ENCODE measurements at places on chromosomes 7 and 10.

DNA sequence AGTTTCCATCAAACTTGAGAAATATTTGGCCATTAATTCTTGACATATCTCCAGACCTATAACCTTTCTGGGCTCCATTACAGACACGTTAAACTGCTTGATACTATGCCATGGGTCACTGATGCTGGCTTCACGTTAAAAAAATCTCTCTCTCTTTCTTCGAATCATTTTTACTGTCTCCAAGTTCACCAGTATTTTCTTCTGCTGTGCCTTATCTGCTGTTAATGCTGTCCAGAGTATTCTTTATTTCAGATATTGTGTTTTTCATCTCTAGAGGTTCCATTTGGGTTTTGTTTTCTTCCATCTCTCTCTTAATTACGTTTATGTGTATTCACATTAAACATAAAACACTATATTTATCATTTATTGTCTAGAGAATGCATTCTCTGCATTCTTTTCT, 12.8 kb upstream of the PRPF18 start:
- no peak for DNase-seq

- peak; percentile 36 for DNase-seq
These were observed 1.1 kb upstream of the GTF2I start for GRCh38 chr7:74656441-74656836.

DNA sequence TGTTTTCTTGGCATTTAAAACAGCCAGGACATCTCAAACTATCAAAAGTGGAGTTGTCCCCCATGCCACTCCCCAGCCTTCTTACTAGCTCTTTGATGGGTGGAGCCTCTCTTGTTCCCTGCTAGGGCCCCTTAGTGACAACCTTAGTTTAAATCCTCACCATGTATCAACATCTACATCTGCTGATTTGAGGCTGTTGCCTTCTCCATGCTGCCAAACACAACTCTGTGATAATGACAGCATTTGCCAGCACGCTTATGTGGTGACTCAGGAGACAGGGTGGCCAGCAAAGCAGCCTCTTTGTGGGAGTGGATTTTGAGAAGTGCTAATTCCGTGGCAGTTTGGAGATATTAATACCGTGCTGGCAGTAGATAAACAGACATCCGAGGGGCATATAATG, 145.4 kb downstream of the LRRC4 start:
- no peak for DNase-seq

DNA sequence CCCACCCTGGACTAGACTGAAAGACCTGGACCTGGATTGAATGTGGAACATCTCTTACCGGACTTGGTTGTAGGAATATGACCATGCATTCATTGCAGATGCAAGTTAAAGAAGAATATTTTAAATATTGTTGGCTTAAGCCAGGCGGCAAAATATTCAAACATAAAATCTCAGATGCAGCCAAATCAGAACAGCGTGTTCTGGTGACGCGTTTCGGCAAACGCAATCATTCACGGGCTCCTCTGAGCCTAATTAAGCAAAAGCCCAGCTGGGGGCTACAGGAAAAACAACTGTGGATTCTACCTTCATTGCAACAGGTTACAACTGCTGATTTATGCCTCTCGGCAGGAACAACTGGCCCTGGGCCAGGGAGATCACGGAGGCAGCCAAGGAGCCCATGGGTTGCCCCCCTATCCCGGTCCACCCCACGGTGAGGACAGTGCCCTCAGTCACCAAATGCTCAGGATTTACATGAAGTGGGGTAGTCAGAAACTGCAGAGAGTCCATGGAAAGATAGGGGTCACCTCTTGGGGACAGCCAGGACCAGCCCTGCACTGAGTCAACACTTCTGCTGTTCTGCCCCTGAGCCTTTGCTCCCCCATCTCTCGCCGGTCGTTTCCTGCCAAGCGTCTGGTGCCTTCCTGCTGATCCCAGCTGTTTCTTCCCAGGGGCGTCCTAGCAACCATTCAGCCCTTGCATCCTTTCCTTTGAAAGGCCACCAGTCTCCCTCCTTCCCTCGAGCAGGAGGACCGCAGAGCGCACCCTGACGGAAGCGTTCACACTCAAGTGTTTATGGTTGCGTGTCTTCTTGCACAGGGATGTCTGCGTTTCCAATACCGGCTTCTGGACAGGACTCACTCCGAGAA, 64.4 kb upstream of the SFMBT2 start:
- no peak for DNase-seq

DNA sequence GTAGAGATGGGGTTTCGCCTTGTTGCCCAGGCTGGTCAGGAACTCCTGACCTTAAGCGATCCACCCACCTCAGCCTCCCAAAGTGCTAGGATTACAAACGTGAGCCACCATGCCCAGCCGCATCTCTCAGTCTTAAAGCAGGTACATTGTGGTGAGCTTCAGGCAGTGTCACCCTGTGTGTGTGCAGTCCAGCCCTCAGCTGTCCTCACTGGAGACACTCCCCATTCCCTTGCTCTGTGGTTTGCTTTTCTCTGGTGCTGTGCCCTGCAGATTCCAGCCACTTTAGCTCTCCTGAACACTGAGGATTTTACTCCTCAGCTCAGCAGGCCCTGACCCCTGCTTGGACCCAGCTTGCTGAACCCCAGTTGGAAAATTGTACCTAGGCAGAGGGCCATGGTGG, 6.1 kb downstream of the TRRAP start:
- no peak for DNase-seq

GRCh38 chr7:4136036-4136435, 546.1 kb upstream of the FOXK1 start:
- no peak for DNase-seq

GRCh38 chr7:3879355-3880075, 578.5 kb downstream of the SDK1 start:
- no peak for DNase-seq

DNA sequence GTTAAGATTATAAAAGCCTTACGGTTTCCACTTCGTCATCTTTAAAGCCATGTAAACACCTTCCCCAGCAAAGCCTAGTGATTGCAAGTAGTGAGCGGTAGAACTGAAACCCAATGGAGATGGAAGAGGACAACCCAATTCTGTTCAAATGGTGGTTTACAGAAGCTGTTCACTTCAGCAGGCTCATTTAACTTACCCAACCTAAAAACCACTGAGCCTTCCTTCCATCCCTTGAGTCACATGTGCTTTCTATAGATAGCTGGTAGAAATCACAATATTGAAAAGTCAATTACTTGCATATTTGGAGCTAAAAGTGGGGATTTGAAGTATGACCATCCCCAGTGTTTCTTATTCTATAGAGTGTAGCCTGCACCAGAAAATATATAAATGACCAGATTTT, 667.7 kb downstream of the SUGCT start:
- DNase-seq: no peak

DNA sequence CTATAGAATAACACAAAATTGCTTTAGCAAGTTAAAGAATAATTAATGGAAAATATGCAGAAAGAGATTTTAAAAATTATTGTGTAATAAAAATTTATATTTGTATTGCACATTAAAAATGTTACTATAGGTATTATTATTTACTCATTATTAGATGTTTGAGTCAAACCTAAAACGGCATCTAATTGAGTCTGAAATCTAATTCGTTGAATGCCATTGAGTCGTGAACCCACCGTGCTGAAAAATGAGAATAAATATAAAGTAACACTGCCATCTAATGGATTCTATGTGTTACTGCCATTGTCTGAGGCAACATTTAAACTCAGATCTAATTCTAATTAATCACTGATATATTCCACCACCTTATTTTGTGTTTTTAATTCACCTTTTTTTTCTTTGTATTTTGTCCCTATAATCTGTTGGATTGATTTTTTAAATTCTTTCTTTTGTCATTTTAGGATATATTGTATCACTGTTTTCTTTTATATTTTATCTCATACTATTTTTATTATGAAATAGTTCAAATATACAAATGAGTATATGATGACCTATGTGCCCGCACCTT, 62.2 kb downstream of the SAMD9 start:
- no peak for DNase-seq

GRCh38 chr7:128777156-128778123, 1.8 kb upstream of the OPN1SW start:
- DNase-seq: no peak

DNA sequence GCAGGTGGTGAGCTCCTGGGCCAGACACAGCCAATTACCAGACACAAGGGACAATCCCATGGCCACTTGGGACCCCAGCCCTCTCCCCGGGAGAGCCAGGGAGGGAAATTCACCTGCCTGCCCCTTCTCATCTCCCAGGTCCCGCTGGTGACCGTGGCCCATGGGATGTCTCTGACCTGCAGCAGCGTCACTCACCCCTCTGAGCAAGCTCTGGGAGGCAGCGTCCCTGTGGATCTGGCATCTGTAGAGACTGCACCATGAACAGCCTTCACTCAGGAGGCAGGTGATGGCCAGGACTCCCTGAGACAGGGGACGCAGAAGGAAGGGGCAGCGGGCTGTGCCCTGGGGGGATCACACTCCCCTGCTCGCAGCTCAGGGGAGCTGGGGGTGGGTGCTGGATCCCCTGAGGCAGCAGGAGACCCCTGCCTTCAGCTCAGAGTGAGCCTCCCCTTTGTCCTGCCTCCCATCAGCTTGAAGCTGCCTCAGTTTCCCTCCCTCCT, 90.8 kb downstream of the FOXL3 start:
- DNase-seq: no peak

DNA sequence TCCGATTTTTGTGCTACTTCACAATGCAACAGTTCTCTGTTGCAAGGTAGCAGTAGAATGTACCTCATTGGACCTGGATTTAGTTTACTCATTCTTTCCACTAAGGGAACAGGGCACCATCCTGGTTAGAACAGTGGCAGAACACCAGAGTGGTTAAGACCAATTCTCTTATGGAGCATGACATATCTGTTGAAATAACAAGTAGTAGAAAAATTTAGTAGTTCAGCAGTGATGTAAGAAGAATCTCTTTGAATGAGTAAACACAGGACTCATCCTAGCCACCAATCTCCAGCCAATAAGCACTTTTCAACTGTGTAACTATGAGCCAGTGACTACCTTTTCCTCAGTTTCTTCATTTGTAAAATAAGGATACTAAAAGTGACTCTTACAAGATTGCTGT, 2.4 kb downstream of the ANKRD22 start:
- no peak for DNase-seq

- DNase-seq: no peak
These were observed 571.2 kb downstream of the PTPRN2 start for GRCh38 chr7:158016180-158017097.

GRCh38 chr7:87231258-87231657, 11.7 kb upstream of the TMEM243 start:
- DNase-seq: no peak

GRCh38 chr10:5291501-5292195, 73.1 kb upstream of the UCN3 start:
- DNase-seq: no peak

GRCh38 chr10:127908106-127908958, 1.4 kb downstream of the PTPRE start:
- no peak for DNase-seq

DNA sequence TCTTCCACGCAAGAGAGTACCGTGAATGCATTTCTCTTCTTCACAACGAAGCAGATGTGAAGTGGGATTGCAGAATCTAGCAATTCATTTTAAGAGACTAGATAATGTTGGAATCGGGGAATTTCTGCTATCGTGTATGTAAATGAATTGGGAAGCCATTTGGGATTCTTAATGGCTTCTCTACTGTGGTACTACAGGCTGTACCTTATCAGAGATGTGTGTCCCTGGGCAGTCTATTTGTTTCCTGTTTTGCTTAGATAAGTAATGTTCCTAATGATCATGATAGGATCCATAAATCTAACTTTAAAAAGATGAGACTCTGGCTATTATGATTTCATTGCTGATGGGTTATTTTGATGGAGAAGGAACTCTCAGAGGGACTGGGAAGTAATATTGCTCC, 320.6 kb downstream of the REEP3 start:
- no peak for DNase-seq

GRCh38 chr10:62911210-62911963, 95.2 kb upstream of the EGR2 start:
- no peak for DNase-seq

- DNase-seq: no peak
These were observed 152.0 kb upstream of the PCBD1 start for GRCh38 chr10:71040343-71040742.

DNA sequence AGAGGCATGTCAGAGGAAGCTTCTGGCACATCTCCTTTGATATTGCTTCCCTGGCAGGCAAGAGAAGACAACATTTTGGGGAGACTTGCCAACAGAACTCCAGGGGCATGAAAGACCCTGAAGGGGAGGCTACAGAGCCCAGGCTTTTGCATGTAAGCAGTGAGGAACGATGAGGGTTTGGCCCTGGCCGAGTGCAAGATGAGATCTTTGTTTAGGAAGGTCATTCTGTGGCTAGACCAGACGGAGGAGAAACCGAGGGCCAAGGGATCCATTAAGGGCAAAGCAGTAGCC, 3.8 kb downstream of the SVIL start:
- no peak for DNase-seq

DNA sequence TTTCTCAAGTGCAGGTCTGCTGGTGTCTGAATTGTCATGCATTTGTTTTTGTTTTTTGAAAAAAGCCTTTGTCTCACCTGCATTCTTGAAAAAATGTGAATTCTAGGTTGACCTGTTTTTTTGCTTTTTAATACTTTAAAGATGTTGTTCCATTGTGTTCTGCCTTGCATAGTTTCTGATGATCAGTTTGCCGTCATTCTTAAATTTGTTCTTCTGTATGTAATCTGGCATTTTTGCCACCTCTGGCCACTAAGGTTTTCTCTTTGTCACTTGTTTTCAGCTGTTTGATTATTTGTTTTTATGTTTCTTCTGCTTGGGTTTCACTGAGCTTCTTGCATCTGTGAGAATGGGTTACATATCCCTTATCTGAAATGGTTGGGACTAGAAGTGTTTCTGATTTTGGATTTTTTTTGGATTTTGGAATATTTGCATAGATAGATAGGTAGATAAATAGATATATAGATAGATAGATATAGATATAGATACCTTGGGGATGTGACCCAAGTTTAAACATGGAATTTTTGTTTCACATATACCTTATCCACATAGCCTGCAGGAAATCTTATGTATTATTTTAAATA, 16.5 kb downstream of the MGMT start:
- DNase-seq: no peak
